ENCODE measurements at places on chromosomes 16 and 17. TPM values are rescaled to one million over a fixed set of nuclear protein-coding genes. Genes with fewer than 3 reads are reported as not detected.

The KPNA2 gene
- 143 TPM for total RNA-seq

The SMIM36 gene
- total RNA-seq: 9.5 TPM

The ZG16 gene
- total RNA-seq: not detected

The FAM171A2 gene
- total RNA-seq: 3.6 TPM

The C17orf67 gene
- total RNA-seq: 5.3 TPM

The CAPN15 gene
- total RNA-seq: 115 TPM

The HES7 gene
- not detected for total RNA-seq

The TP53TG3B gene
- 1.9 TPM for total RNA-seq

The LGALS9B gene
- not detected for total RNA-seq

The TLCD2 gene
- total RNA-seq: 2.0 TPM

The EPX gene
- total RNA-seq: not detected

The SYNGR3 gene
- total RNA-seq: 33.5 TPM

- H3K36me3 ChIP-seq: no peaks in the 10 kb centered on the region
- DNase-seq: no peak
- no peak overlapping the region for H3K4me3 ChIP-seq
- H3K4me1 ChIP-seq: no peaks in the 10 kb centered on the region
Measured at GRCh38 chr17:1162116-1162855, 17.5 kb downstream of the ABR start.

DNA sequence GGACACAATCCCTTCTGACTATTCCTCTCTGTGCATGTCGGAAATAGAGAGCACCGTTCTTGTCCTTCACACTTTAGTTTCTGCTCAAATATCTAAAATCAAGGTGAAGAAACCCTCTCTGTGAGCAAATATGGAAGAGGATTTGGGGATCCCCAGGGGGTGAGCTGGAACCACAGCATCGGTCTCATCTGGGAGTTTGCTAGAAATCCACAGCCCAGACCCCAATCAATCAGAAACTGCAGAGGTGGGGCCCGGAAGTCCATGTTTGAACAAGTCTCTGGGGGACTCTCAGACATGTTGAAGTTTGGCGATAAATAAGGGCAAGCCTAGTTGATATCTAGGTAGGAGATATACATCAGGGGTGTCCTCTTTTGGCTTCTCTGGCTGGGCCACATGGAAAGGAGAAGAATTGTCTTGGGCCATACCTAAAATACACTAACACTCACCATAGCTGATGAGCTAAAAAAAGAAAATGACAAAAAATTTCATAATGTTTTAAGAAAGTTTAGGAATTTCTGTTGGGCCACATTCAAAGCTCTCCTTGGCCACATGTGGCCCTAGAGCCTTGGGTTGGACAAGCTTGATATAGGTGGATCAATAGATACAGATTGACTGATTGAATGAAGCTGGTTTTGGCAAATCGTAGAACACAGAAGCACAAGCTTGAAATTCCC lies 168.0 kb upstream of the FOXF1 start:
- H3K27ac ChIP-seq: no peak overlapping the region
- DNase-seq: no peak
- no peaks in the 10 kb centered on the region for H3K4me1 ChIP-seq
- H3K27me3 ChIP-seq: no peaks in the 10 kb centered on the region

DNA sequence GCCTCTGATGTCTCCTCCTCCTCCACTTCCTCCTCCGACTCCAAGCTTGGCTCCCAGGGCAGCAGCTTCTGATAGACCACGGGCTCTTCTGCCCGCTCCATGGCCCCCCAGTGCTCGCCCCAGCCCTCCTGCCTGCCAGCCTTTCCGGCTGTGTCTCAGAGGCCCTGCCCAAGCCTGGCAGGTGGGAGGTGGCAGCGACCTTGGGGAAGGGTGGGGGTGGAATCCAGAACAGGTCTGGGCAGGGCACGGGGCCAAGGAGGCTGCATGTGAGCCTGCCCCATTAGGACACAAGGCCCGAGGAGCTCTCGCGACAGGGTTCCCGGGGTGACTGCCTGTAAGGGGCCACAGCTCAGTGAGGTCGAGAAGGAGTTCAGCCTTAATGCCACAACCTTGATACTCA lies at the start of gene GGT6:
TSS of gene GGT6 (minus strand) at position 157 of the 400 bp plus-strand sequence. CDS start at position 101, 56 bp downstream.
- no peak within 1 kb of the TSS for H3K27ac ChIP-seq
- peak; percentile 52 for DNase-seq
- H3K36me3 ChIP-seq: no peaks in the 10 kb centered on the region
- H3K27me3 ChIP-seq: no peaks in the 10 kb centered on the region

DNA sequence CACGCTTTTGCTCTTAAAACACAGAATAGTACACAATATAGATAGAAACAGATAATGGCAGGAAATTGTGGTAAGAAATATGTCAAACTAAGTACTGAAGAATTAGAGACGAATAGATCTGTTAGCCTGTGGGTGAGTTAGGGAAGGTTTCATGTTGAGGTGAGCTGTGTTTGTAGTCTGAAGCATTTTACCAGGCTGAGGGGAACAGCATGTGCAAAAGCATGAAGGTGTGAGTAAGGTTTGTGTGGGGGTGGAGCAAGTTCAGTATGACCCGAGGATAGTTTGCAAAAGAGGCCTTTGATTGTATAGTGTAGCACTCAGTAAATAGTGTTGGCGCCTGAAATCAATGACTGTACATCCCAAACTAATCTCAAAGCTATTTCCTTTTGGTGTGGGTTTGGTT lies 13.8 kb downstream of the IGSF6 start:
- H3K27me3 ChIP-seq: no peaks in the 10 kb centered on the region
- no peaks in the 10 kb centered on the region for H3K36me3 ChIP-seq
- peaks cover 5% of the 10 kb centered on the region for H3K4me1 ChIP-seq
- no peak for DNase-seq

GRCh38 chr16:11182411-11182810 lies 73.6 kb downstream of the SOCS1 start:
- H3K27me3 ChIP-seq: no peaks in the 10 kb centered on the region
- H3K4me1 ChIP-seq: no peaks in the 10 kb centered on the region
- no peaks in the 10 kb centered on the region for H3K36me3 ChIP-seq
- H3K27ac ChIP-seq: no peak overlapping the region
- DNase-seq: no peak
- no peak overlapping the region for H3K4me3 ChIP-seq

DNA sequence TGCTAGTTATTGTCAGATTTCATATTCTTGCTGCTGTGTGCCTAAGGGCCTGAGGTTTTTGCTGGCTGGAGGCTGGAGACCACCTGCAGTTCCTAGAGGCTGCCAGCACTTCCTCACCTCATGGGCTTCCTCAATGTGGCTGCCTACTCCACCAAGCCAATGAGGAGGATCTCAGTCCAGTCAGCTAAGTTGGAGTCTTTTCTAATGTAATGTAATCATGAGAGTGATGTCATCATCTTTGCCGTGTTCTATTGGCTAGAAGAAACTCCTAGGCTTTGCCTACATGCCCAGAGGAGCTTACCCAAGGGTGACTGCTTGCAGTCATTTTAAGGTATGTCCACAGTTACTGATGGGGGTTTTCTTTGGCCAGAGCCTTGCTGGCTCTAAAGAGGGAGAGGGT lies 53.0 kb downstream of the SOCS3 start:
- H3K4me1 ChIP-seq: peaks cover 15% of the 10 kb centered on the region
- H3K27me3 ChIP-seq: no peaks in the 10 kb centered on the region
- H3K36me3 ChIP-seq: no peaks in the 10 kb centered on the region
- DNase-seq: no peak
- no peak overlapping the region for H3K4me3 ChIP-seq

DNA sequence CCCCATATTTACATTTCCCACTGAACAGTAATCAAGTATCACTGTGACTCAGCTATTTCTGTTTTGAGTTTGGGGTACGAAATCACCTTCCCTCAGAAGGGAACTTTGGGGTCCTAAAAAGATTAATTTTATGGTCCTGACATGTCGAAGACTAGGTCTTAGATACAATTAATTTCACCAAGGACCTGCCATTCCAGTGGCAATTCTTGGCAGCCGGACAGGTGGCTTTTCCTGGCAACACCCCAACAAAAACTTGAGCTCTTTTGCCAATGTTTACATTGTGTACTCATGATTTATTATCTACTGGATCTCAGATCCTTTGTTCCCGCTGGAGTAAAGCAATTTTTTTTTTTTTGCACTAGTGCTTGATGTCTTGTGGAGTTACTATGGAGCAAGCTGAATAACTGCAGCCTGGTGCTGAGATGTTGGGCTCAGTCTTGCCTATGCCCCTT lies 14.4 kb downstream of the SLFN5 start:
- no peak overlapping the region for H3K4me3 ChIP-seq
- H3K27me3 ChIP-seq: no peaks in the 10 kb centered on the region
- H3K27ac ChIP-seq: no peak overlapping the region
- no peaks in the 10 kb centered on the region for H3K4me1 ChIP-seq
- DNase-seq: no peak

DNA sequence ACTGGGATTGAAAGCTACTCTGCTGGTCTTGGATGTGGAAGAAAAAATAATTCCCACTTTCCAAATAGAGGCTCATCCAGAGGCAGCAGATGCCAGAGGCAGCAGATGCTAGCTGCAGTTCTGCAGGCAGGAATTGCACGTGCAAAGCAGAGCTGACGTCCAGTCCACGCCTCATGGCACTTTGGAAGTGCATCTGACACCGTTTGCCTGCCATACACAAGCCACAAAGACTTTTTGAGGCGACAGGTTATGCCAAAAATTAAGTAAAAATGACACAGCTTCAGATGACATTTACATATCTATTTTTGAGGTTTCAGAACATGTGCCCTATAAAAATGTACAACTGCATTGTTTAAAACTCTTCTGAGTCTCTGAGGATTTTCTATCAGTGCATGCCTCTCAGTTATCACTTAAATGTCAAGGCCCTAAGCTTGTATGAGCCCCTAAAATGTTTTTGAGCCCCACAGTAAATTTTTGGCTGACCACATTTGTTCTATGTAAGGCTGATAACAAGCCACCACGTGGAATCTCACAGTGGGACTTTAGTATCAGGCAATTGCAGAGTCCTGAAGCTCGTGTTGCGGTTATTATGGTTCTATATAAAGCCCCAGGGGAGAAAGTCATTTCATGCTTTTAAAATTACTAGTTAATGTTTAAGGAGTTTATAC lies 239.2 kb downstream of the PRKCA start:
- H3K36me3 ChIP-seq: no peaks in the 10 kb centered on the region
- H3K4me3 ChIP-seq: no peak overlapping the region
- DNase-seq: peak; percentile 30
- no peaks in the 10 kb centered on the region for H3K27me3 ChIP-seq
- H3K4me1 ChIP-seq: peaks cover 26% of the 10 kb centered on the region

DNA sequence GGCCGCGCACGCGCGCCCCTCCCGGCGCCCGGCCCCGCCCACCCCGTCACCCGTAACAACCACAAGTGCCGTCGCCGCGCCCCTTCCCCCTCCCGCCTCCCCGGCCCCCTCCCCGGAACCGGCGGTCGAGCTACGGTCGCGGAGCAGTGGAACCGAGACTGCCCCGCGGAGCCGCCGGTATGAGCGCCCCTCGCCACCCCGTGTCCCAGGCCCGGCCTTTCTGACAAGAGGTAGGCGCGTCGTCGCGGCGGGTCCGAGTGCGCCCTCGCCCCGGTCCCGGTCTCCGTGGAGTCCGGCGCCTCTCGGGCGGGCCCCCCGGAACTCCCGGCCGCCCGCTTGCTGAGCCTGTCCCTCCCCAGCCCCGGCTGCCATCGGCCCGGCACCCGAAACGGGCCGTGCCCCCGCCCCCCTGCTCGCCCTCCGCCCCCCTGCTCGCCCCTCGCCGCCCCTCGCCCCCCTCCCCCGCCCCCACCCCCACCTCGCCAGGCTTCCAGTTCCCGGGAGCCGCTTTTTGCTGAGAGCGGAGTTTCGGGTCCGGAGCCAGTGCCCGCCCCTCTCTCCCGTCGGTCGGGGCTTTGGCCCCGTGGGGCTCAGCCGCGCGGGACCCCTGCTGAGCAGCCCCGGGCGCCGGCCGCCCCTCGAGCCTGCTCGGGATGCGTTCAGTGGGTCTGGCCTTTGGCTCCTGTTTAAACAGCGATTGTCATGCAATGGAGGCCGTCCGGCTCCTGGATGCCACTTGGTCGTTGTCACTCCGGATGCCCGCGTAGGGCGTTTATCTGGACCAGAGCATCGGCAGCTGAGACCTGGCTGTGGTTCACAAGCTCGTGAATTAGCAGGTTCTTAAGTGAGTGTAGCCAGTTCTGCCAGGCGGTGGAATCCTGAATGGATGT lies at the start of gene SEC14L1:
TSS of gene SEC14L1 (plus strand) at position 92 of the 890 bp plus-strand sequence. CDS start 2,628 bp downstream, outside the sequence.
- no peaks in the 10 kb centered on the region for H3K36me3 ChIP-seq
- H3K4me1 ChIP-seq: peaks cover 29% of the 10 kb centered on the region
- H3K27me3 ChIP-seq: no peaks in the 10 kb centered on the region
- DNase-seq: peak; percentile 52
- H3K27ac ChIP-seq: peak within 1 kb of the TSS; percentile 97

DNA sequence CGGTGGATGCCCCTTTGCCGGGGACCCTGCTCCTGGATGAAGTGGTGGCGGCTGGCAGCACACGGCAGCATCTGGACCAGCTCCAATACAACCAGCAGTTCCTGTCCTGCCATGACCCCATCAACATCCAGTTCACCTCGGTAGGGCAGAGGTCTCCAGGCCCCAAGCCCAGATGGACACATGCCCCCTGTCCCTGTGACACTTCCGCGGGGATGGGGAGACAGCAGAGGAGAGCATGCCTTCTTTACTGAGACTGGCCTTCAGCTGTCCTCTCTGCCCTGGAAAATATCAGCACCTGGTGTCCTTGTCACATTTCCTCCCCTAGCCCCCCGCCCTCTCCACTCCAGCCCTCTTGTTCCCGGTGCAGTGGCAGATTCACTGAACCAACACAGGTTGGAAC lies 6.2 kb downstream of the CHAD start:
- H3K4me3 ChIP-seq: no peak overlapping the region
- H3K36me3 ChIP-seq: no peaks in the 10 kb centered on the region
- H3K27ac ChIP-seq: no peak overlapping the region
- H3K27me3 ChIP-seq: no peaks in the 10 kb centered on the region
- H3K4me1 ChIP-seq: peaks cover 7% of the 10 kb centered on the region

GRCh38 chr17:27542841-27543463 lies 86.7 kb downstream of the KSR1 start:
- H3K4me1 ChIP-seq: peaks cover 3% of the 10 kb centered on the region
- H3K4me3 ChIP-seq: no peak overlapping the region
- DNase-seq: no peak
- no peaks in the 10 kb centered on the region for H3K27me3 ChIP-seq

- H3K4me1 ChIP-seq: peaks cover 21% of the 10 kb centered on the region
- no peak for DNase-seq
- no peak overlapping the region for H3K4me3 ChIP-seq
- no peaks in the 10 kb centered on the region for H3K27me3 ChIP-seq
- no peak overlapping the region for H3K27ac ChIP-seq
Measured at GRCh38 chr17:57459286-57459915, 203.1 kb downstream of the MSI2 start.

GRCh38 chr17:15782866-15783265 lies 50.8 kb downstream of the TBC1D26 start:
- DNase-seq: peak; percentile 57
- no peaks in the 10 kb centered on the region for H3K36me3 ChIP-seq
- no peaks in the 10 kb centered on the region for H3K27me3 ChIP-seq

GRCh38 chr17:17001874-17002520 lies 30.1 kb upstream of the TNFRSF13B start:
- no peak overlapping the region for H3K27ac ChIP-seq
- H3K4me3 ChIP-seq: peak overlapping the region; percentile 26
- peak; percentile 87 for DNase-seq
- peaks cover 3% of the 10 kb centered on the region for H3K4me1 ChIP-seq
- no peaks in the 10 kb centered on the region for H3K27me3 ChIP-seq
